ENCODE measurements at places on chromosomes 5 and 9. TPM values are rescaled to one million over a fixed set of nuclear protein-coding genes. Genes with fewer than 3 reads are reported as not detected.

DNA sequence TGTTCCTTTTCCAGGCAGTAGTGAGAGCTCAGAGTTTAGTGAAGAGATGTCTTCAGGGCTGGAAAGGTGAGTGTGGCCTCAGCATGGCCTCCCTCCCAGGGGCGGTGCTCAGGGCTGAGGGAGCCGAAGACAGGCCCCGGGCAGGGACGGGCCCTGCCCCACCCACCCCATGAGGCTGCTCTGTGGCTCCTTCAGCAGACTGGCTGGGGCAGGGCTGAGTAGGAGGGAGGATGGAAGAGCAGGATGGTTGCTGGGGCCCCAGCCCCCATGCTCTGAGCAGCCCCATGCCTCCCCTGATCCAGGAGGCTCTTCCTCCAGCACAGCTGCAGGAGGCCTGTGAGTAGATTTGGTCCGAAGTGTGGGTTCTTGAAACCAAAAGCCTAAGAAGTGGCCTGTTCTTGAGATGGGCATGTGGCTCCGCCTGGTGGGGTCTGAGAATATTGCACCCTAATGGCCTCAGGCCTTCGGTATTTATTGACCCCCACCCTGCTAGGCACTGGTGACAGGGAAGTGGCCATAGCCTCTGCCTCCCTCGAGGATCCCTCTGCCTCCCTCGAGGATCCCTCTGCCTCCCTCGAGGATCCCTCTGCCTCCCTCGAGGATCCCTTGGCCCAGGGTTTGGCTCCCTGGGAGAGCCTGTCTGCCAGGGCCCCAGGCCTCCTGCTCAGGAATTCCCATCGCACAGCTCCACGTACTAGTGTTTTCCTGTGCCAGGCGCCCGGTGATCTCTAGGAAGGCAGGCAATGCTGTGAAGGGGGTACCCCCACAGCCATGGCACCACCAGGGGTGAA lies 65.4 kb upstream of the GARNL3 start:
- H3K36me3 ChIP-seq: no peaks in the 10 kb centered on the region
- peak; percentile 94 for DNase-seq
- no peaks in the 10 kb centered on the region for H3K27me3 ChIP-seq
- H3K4me1 ChIP-seq: peaks cover 44% of the 10 kb centered on the region
- peak overlapping the region; percentile 9 for H3K27ac ChIP-seq
- H3K4me3 ChIP-seq: no peak overlapping the region

Gene SLC6A3
- not detected for polyA plus RNA-seq

- DNase-seq: no peak
- H3K36me3 ChIP-seq: no peaks in the 10 kb centered on the region
- H3K4me3 ChIP-seq: no peak overlapping the region
- no peaks in the 10 kb centered on the region for H3K4me1 ChIP-seq
Measured at GRCh38 chr5:148599187-148599586, 55.1 kb downstream of the HTR4 start.

GRCh38 chr5:1041225-1042143 lies 32.9 kb downstream of the NKD2 start:
- H3K4me1 ChIP-seq: peaks cover 2% of the 10 kb centered on the region
- no peak overlapping the region for H3K4me3 ChIP-seq
- H3K36me3 ChIP-seq: no peaks in the 10 kb centered on the region
- no peak overlapping the region for H3K27ac ChIP-seq
- no peak for DNase-seq

DNA sequence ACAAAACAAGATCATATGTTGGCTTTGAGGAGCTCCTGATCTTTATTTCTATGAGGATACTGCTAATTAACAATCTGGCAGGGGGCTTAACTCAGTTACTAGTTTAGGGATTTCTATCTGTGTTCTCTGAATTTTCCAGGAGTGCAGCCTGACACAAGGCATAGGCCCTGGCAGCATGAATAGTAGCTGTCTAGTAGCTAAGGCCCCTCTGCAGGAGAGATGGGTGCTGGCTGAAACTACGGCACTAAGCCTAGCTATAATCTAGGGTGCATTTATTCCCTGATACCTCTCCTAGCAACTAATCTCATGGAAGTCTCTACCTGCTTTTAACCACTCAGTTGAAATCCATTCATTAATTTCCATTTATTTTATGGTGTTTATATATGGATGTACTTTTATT lies 268.2 kb downstream of the TMEM232 start:
- no peaks in the 10 kb centered on the region for H3K36me3 ChIP-seq
- no peaks in the 10 kb centered on the region for H3K27me3 ChIP-seq
- H3K27ac ChIP-seq: no peak overlapping the region
- DNase-seq: no peak

DNA sequence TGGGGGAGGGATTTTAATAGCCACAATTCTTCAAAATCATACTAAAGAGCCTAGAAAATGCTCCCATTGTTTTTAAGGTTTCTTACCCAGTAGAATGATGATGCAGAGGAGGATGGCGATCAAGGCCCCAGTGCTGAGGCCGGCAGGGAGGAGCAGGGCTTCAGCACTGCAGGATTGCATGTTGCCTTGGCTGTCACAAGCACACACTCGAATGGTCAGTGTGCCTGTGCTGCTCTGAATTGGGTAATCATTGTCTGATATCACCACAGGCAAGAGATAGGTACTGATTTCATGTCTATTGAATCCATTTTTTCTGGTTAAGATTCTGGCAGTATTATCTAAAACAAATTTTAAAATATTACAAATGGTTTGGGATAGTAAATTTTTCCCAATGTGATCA lies 153.3 kb downstream of the CDH10 start:
- no peaks in the 10 kb centered on the region for H3K4me1 ChIP-seq
- H3K4me3 ChIP-seq: no peak overlapping the region
- H3K36me3 ChIP-seq: no peaks in the 10 kb centered on the region
- DNase-seq: no peak
- no peaks in the 10 kb centered on the region for H3K27me3 ChIP-seq

DNA sequence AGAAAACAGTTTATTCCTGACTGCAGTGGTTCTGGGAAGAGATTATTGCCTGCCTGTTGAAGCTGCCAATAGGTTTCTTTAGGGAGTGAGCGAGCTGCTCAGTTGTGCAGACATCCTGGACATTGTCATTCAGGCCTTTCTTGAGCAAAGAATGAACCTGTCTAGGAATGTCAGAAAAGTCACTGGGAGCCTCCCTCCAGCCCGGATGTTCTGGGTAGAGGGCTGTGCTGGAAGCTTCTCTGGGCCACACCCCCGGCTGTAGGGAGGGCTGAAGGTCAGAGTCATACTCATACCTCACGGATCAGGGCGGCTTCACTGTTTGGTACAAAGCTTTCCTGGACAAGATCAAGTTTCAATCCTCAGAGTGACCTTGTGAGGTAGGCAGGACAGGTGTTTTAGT lies 33.4 kb upstream of the TBC1D2 start:
- H3K4me3 ChIP-seq: no peak overlapping the region
- peaks cover 3% of the 10 kb centered on the region for H3K27me3 ChIP-seq
- no peak for DNase-seq

GRCh38 chr5:124913329-124913653 lies 166.9 kb upstream of the ZNF608 start:
- H3K27me3 ChIP-seq: no peaks in the 10 kb centered on the region
- peaks cover 2% of the 10 kb centered on the region for H3K4me1 ChIP-seq
- no peak for DNase-seq
- no peaks in the 10 kb centered on the region for H3K36me3 ChIP-seq
- no peak overlapping the region for H3K4me3 ChIP-seq

- H3K27me3 ChIP-seq: no peaks in the 10 kb centered on the region
- H3K27ac ChIP-seq: no peak overlapping the region
- no peaks in the 10 kb centered on the region for H3K4me1 ChIP-seq
- DNase-seq: no peak
- no peaks in the 10 kb centered on the region for H3K36me3 ChIP-seq
- H3K4me3 ChIP-seq: no peak overlapping the region
Measured at GRCh38 chr9:2367970-2368369, 253.6 kb upstream of the VLDLR start.

Gene PLPP7
- 39.1 TPM for polyA plus RNA-seq

Gene NFIB
- 72.1 TPM for polyA plus RNA-seq

- H3K4me1 ChIP-seq: peaks cover 37% of the 10 kb centered on the region
- peaks cover 3% of the 10 kb centered on the region for H3K36me3 ChIP-seq
- no peak for DNase-seq
- no peak overlapping the region for H3K4me3 ChIP-seq
Measured at GRCh38 chr5:151219789-151220188, 4.1 kb downstream of the CCDC69 start.

DNA sequence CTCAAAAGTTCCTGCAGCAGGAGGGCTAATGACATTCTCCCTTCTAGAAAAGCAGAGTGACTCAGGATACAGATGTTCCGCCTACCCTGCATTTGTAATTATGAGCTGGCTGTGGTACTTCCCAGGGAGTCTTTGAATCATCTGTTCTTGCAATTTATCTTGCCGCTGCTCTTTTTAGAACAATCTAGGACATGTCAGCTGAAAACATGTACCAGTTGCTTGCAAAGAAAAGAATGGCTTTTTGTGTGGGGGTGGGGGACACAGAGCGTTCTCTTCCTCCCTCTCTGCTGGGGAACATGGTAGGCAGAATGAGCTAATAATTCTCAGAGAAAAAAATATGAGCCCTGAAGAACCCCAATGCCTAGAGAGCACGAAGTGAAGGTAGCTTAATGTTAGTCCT lies 51.7 kb upstream of the TUT7 start:
- H3K36me3 ChIP-seq: no peaks in the 10 kb centered on the region
- H3K4me1 ChIP-seq: peaks cover 5% of the 10 kb centered on the region
- H3K4me3 ChIP-seq: no peak overlapping the region
- peak; percentile 75 for DNase-seq
- no peaks in the 10 kb centered on the region for H3K27me3 ChIP-seq

- peak; percentile 69 for DNase-seq
- no peaks in the 10 kb centered on the region for H3K27me3 ChIP-seq
- H3K4me1 ChIP-seq: peaks cover 34% of the 10 kb centered on the region
- no peak overlapping the region for H3K4me3 ChIP-seq
- no peaks in the 10 kb centered on the region for H3K36me3 ChIP-seq
Measured at GRCh38 chr5:132500931-132501628, 10.5 kb upstream of the IRF1 start.

Gene FRMD3
- polyA plus RNA-seq: 34.4 TPM

Gene FKTN
- polyA plus RNA-seq: 16.8 TPM

DNA sequence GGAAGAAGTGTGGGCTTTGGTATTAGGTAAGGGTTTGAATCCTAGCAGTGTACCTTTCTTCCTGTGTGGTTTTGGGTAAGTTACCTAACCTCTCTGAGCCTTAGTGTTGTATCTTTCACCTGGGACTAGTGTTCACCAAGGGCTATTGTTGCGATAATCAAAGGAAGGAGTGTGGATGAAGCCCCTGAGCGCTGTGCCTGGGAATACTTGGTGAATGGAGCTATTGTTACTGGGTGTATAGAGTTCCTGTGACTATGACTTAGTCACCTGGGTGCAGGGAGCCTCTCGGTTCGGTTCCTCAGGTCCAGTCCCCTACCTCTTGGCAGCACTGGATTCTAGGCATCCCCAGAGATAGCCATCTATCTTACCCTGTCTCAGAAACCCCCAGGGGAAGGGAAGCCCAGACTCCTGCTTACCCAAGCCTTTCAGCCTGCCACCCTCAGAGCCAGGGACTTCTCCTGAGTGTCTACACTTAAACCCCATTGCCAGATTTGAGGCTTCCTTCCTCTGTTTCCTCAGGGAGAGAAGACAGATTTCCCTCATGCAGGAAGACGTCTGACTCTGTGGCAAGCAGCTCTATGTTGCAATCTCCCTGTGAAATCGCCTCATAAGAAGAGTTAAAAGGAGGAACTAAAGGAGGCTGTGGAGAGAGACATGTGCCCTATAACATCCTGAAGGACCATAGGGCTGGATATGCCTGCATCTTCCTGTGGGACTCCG lies 181.0 kb upstream of the PITX1 start:
- peaks cover 45% of the 10 kb centered on the region for H3K4me1 ChIP-seq
- no peaks in the 10 kb centered on the region for H3K36me3 ChIP-seq
- H3K4me3 ChIP-seq: no peak overlapping the region
- peaks cover 7% of the 10 kb centered on the region for H3K27me3 ChIP-seq
- peak; percentile 70 for DNase-seq

Gene HTR4
- polyA plus RNA-seq: not detected

Gene PRRX2
- 2.4 TPM for polyA plus RNA-seq

DNA sequence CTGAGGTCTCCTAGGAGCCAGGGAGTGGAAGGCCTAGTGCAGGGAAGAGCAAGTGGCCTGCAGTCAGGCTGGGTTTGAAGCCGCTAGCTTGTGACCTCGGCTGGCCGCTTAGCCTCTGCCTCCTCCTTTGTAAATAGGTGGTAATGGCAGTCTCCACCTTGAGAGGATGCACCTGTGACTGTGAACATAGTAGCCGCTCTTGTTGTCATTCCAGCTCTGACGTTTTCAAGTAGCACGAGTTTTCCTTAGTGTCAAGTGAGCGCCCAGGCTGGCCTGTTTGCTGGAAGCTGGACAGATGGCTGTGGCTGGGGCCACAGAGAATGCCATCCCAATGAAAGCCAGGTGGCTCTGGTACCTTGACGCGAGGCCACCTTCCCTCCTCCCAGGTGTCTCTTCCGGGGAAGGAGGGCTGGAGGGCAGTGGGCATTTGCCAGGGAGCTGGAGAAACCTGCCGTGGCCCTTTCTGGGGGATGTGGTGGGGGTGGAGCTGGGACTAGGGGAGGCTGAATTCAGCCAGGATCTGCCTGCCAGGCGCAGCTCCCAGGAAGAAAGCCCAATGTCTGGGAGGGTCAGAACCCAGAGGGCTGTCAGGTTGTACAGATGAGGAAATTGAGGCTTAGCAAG lies 2.5 kb downstream of the ASS1 start:
- H3K4me3 ChIP-seq: no peak overlapping the region
- H3K36me3 ChIP-seq: no peaks in the 10 kb centered on the region

GRCh38 chr9:30925635-30926034 lies 1458.8 kb upstream of the ACO1 start:
- no peak overlapping the region for H3K4me3 ChIP-seq
- H3K36me3 ChIP-seq: no peaks in the 10 kb centered on the region
- DNase-seq: no peak
- no peaks in the 10 kb centered on the region for H3K27me3 ChIP-seq

GRCh38 chr5:139104577-139105276 lies 93.4 kb downstream of the SIL1 start:
- no peaks in the 10 kb centered on the region for H3K27me3 ChIP-seq
- peak overlapping the region; percentile 54 for H3K27ac ChIP-seq
- no peaks in the 10 kb centered on the region for H3K36me3 ChIP-seq
- peaks cover 43% of the 10 kb centered on the region for H3K4me1 ChIP-seq
- no peak overlapping the region for H3K4me3 ChIP-seq

- H3K36me3 ChIP-seq: no peaks in the 10 kb centered on the region
- H3K4me1 ChIP-seq: no peaks in the 10 kb centered on the region
- H3K4me3 ChIP-seq: no peak overlapping the region
- DNase-seq: no peak
- no peaks in the 10 kb centered on the region for H3K27me3 ChIP-seq
Measured at GRCh38 chr9:83484990-83485389, 53.2 kb downstream of the FRMD3 start.

DNA sequence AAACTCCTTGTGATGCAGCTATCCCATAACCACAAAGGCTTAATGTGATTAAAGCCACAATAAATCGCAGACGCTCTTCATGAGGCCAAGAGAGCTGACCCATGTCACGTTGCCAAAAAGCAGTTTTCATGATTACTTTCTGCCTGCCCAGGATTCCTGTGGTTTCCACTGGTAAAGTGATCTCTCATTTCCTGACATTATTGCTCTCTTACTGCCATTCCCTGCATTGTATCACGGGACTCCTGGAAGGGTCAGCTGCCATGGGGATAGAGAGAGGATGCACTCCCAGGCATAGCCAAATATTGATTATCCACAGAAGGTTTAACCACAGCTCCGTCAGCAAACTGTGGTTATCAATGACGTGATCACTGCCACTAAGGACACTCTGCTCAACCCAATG lies 103.8 kb upstream of the SLC1A3 start:
- peaks cover 4% of the 10 kb centered on the region for H3K4me1 ChIP-seq
- no peaks in the 10 kb centered on the region for H3K36me3 ChIP-seq
- peak; percentile 39 for DNase-seq
- H3K27me3 ChIP-seq: no peaks in the 10 kb centered on the region
- H3K4me3 ChIP-seq: no peak overlapping the region
- H3K27ac ChIP-seq: no peak overlapping the region
